ENCODE measurements at places on chromosomes 11 and 22. TPM values are rescaled to one million over a fixed set of nuclear protein-coding genes. Genes with fewer than 3 reads are reported as not detected.

Gene CTSF
- total RNA-seq: not detected

Gene MS4A4A
- total RNA-seq: not detected

Gene PNPLA2
- 11.6 TPM for total RNA-seq

Gene E2F8
- 2.2 TPM for total RNA-seq

Gene OR8G1
- total RNA-seq: not detected

Gene C22orf42
- total RNA-seq: not detected

Gene MLC1
- not detected for total RNA-seq

Gene APOBEC3B
- 20.1 TPM for total RNA-seq

Gene TSPAN32
- not detected for total RNA-seq

Gene SART1
- 68.3 TPM for total RNA-seq

Gene LRRN4CL
- not detected for total RNA-seq

Gene TMEM121B
- 0.17 TPM for total RNA-seq

Gene EMSY
- total RNA-seq: 0.52 TPM

Gene OR51E2
- total RNA-seq: not detected

Gene APOBEC3G
- 14.7 TPM for total RNA-seq

Gene NFAM1
- total RNA-seq: 0.17 TPM

Gene LMO1
- not detected for total RNA-seq

Gene CATSPER1
- total RNA-seq: 2.8 TPM

Gene DGCR6
- total RNA-seq: not detected

Gene GRAP2
- total RNA-seq: not detected

Gene RASD2
- 0.10 TPM for total RNA-seq

Gene OR5T1
- total RNA-seq: not detected

Gene IL18
- 132 TPM for total RNA-seq

Gene MDK
- total RNA-seq: 185 TPM

Gene ST14
- total RNA-seq: not detected

Gene OR56A4
- total RNA-seq: not detected

Gene KREMEN1
- total RNA-seq: 8.4 TPM

Gene OR51E1
- total RNA-seq: not detected

Gene USP2
- total RNA-seq: 3.7 TPM

Gene OR8D1
- not detected for total RNA-seq

Gene RIC3
- total RNA-seq: not detected

Gene OR52E2
- total RNA-seq: not detected

Gene DCUN1D5
- 89.2 TPM for total RNA-seq

Gene BRSK2
- total RNA-seq: 2.4 TPM

Measured in Caki2 (cell line).